ENCODE measurements at places on chromosomes 13 and 19.

DNA sequence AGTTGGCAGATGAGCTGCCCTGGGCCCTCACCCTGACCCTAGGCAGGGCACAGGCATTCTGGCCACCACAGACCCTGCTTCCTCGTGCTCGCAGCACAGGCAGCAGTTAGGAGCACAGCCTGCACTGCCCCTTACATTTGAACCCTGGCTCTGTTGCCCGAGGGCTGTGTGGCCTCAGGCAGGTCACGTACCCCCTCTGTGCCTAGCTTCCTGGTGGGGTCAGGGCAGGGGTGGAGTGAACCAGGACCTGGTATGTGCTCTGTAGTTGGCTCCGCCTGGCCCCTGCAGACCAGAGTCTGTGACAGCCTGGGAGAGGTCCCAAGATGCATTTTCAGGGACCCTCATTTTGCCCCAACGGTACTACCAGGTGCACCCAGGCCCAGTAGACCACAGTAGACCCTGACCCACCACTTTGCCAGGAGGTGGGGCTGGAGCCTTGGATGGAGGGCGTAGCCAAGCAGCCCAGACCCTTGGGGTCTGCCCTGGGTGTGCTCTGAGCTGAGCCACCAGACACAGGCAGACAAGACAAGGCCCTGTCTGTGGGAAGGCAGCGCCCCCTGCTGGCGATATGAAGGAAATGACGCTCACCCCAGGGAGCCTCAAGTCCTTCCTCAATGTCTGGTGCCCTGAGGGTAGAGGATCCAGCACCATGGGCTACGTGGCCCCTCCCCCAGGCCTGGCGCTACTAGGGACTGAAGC, 9.1 kb downstream of the LYL1 start:
- peak; percentile 68 for DNase-seq

GRCh38 chr19:47657719-47658118, 48.8 kb downstream of the BICRA start:
- DNase-seq = no peak

GRCh38 chr13:23615395-23616081, 45.3 kb downstream of the TNFRSF19 start:
- DNase-seq = peak; percentile 71

GRCh38 chr13:92537471-92537870, 689.1 kb upstream of the GPC6 start:
- peak; percentile 23 for DNase-seq

DNA sequence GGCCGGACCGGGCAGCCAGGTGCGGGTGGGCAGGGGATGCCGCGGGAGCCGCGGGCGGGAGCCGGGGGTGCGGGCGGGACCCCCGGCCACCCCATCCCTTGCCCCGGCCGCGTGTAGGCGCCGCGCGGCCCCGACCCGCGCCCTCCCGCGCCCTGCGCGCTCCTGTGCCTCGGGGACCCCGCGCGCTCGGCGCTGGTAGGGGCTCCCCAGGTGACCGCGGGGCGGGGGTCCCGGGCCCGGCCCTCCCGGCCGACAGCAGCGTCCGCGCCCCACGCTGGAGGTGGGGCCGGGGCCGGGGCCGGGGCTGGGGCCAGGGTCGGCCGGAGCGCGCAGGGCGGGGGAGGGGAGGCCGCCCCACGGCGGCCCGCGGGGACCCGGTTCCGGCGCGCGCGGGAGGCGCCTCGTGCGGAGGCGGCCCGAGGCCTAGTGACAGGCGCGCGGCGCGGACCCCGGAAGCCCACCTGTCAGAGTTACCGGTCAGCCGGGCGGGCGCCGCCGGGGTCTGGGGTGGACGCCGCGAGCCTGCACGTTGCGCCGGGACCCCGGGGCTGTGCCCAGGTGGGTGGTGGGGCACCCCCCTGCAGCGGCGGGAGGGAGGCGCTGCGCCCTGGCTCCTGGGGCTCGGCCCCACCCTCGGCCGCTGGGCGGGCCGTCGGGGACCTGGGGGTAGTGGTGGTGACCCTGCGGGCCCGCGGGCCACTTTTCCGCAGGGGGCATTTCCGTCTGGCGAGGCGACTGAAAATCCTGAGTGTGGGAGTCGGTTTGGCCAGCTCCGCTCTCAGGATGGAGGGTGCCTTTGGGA, 518 bp downstream of the TFDP1 start:
- no peak for DNase-seq

DNA sequence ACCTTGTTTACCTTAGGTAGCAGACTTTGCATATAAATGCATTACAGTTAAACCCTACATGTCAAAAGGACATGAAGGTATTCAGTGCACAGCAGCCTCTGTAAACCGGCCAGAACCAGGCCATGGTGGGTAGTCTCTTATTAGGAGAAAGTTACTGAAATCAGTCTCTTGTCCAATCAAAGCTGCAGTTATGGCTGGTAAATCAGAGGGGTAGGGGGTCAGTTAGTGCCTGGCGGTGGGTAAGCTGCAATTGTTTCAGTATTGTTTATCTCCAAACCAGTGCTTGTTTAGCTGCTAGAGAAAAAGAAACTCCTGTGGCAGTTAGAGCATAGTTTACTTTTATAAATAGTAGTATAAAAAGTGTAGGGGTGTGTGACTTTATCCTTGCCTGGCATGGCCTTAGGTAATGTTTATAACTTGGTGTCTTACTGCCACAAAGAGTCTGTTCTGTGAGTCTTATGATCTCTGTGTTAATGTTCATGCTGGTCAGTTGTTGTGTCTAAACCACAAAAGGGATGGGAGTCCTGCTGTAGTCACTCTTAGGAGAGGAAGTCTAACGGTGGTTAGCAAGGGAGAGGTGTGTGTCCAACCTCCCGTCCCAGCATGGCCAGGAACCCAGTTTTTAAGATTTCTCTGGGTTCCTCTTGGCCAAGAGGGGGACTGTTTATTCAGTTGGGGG, 28.0 kb downstream of the CHST8 start:
- DNase-seq = no peak

GRCh38 chr13:43425234-43425633, 361.5 kb downstream of the ENOX1 start:
- DNase-seq = no peak

DNA sequence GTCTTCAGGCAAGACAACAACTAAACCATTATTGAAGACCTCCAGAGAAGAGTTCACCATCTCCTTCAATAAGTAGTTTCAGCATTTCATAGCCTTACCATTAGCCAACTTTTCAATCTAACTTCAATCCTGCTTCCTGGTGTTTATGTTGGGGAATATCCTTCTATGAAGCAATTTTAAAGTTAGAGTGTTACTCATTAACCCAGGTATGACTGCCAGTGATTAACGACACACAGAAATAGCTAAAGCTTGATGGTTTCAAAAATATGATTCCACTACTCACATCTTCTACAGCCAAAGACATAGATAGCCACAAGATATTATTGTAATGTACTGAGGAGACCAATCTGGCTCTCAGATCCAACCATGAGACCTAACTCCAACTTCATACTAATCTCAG, 403.2 kb downstream of the EFNB2 start:
- peak; percentile 42 for DNase-seq

GRCh38 chr19:13181747-13182388, 31.7 kb downstream of the IER2 start:
- DNase-seq = peak; percentile 66

GRCh38 chr19:2170219-2170618, 6.5 kb downstream of the DOT1L start:
- DNase-seq = no peak

DNA sequence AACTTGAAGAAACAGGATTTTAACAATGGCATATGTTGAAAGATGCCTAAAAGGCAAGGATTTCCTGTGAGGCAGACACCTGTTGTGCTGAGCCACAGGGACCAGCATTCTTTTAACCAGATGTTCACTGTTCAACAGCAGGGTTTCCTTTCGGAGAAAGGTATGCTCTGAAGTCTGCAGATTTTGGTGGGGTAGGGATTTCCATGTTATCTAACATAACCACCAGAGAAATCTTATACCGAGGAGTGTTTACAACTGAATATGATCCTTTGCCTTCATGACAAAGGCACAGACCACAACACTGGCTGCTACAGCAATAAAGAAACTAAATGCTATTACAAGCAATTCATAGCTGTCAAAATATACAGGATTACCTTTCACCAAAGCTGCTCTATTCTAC, 48.1 kb downstream of the MPHOSPH8 start:
- DNase-seq = no peak

GRCh38 chr13:30776661-30777060, 41.3 kb downstream of the ALOX5AP start:
- DNase-seq = no peak

DNA sequence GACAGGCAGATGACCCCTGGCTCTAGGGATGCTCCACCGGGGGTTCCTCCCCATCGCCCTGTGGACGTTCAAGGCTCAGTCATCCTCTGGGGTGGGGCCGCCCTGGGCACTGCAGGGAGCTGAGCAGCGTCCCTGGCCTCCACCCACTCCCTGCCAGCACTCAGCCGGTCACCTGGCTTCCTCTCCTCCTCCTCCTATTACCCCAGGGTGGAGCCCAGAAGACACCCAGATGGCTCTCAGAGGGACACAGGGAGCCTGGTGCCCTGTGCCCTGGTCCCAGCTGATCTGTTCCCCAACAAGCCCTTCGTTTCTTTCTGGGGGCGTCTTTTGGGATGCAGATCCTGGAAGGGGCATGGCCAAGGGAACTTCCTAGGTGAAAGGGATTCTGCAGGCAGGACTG, 3.7 kb upstream of the MKNK2 start:
- DNase-seq = no peak

DNA sequence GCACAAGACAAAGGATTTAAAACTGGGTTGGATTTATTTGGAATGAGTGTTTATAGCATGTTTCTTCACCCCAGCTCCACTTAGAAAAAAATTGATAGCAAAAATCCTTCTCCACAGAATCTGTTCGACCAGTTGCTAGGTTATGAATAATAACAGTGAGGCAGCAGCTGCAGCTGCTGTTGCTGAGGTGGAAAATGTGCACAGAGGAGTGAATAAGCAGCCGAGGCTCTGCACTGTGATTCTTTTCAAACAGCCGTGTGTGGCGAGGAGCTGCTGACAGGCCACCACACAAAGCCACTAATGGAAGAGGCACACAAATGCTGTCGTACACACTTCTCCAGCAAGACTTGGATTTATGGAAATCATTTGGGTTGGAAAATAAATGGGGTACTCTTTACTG, 6.4 kb upstream of the RASL11A start:
- DNase-seq = peak; percentile 65

- no peak for DNase-seq
Measured at GRCh38 chr13:46160065-46160464, 21.9 kb downstream of the LCP1 start.

GRCh38 chr19:33303791-33304345, 1.5 kb upstream of the CEBPA start:
- DNase-seq = no peak

GRCh38 chr13:98201984-98202383, 24.9 kb upstream of the RNF113B start:
- DNase-seq = no peak

GRCh38 chr13:34179481-34179880, 361.5 kb downstream of the RFC3 start:
- DNase-seq = peak; percentile 36

- no peak for DNase-seq
Measured at GRCh38 chr19:33085570-33086128, 4.7 kb downstream of the GPATCH1 start.

DNA sequence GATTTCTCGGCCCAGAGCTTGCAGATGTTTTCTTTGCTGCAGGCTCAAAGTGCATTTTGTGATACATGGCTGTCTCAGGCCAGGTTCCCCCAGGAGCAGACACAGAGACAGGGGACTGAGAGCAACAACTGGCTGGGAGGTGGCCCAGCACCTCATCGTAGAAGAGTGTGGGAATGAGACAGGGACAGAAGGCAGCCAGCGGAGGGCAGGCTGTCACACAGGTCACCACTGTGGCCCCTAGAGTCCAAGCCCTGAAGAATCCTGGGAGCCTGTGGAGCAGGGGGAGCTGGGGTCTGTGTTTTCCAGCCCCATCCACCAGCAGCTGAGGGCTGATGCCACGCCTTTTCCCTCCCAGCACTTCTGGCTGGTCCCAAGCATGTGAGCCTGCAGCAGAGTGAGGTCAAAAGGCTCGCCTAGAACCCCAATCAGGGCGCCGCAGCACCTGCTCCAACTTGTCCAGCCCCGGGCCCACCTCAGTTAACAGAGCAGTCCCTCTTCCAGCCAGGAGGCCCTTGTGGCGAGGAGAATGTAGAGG, 723.8 kb downstream of the UQCRFS1 start:
- DNase-seq = no peak

- DNase-seq = no peak
Measured at GRCh38 chr13:86725105-86725504, 925.9 kb upstream of the SLITRK6 start.

- DNase-seq = no peak
Measured at GRCh38 chr13:106350208-106350607, 185.3 kb downstream of the EFNB2 start.

GRCh38 chr13:46509981-46510380, 43.0 kb upstream of the LRCH1 start:
- no peak for DNase-seq

DNA sequence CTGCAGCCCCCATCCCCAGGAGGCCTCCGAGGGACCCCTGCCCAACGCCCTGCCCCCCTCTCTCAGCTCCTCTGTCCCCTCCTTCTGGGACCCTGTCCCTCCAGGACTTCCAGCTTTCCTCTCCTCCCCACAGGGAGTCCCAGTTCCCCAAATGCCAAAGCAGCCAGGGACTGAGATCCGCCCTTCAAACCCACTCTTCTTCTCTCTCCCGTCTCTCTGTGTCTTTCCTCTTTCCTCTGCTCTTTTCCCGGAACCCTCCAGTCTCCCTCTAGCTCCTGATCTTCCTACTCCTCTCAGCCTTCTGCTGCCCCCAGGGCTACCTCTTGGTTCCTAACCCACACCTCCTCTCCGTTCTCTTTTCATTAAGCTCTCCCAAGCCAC, 377 bp downstream of the CA11 start:
- no peak for DNase-seq

DNA sequence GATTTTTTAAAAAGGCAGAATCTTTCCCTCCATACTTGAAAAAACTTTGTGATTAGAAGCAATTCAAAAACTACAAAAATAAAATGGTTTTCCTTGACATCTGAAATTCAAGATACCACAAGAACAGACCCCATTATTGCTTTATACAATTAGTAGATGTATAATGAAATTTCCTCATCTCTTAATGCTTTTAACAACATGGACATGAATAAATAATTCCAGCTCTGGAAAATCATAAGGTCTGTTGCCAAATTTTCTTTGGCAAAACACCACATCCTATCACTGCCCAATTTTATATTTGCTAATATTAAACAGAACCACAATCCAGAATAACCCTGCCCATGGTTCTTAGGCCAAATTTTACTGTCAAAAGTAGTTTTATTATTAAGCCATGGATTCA, 1543.6 kb upstream of the MIR17HG start:
- no peak for DNase-seq
